Activated CD4-positive, alpha-beta memory T cell treated with anti-CD3 and anti-CD28 coated beads, Interleukin-2, amount 10 ng/mL, durations not matched to agents 7 days and 5 days (primary cell): ENCODE measurements at places on chromosomes 1 and 21.

DNA sequence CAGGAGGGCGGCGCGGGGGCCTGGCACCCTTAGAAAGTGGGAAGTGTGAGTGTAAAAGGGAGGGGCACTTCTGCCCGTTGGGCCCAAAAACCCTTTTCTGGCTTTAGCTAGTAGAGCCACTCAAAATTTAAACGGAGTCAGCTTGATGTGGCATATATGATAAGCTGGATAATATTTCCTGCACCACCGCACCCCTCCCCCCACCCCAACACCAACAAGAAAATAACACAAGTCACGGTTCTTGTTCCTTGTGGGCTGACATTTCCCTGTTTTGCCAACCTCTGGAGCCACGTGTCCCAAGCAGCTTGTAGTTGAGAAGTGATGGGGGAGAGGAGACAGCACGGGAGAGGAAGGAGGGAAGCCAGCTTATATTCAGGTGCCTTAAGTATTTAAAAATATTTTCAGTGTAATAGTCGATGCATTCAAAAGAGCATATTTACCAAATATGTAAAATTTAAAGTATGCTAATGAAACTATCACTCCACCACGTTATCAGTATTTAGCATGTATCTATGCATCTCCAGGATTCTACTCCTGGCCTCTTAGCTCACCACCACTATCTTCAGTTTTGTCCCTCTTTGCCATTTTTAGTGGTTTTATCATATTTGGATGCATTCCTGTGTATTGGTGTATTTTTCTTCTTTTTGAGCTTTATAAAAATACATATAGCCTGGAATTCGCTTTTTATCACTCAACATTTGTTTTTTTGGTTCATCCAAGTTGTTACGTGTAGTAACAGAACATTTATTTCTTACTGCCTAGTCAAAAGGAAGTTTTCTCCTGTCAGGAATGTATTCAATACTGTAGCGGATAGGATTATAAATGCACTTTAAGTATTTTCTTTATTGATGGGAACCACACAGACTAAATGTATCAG is 773 bp upstream of the DDX59 start:
- peak; percentile 27 for DNase-seq

- no peak for DNase-seq
Measured at GRCh38 chr1:92736395-92736794, 48.5 kb downstream of the EVI5 start.

DNA sequence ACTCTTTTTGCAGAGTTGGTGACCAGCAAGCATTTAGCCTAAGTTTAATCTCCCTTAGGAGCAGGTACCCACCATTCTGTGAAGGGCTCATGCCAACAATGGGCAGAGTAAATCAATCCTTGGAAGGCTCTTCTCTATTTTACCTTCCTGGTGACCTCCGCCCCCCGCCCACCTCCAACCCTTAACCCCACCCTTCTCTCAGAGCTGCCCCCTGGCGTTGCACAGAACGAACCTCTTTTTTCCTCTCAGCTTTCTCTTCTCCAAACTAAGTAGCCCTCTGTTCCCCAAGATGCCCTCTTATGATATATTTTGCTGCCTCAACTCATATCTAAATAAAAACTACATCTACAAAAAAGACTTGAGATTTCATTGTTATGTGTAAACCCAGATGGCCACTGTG is 186.8 kb downstream of the SEC16B start:
- no peak for DNase-seq

GRCh38 chr1:160403244-160403643 is 2.9 kb downstream of the VANGL2 start:
- DNase-seq: no peak

GRCh38 chr1:182478238-182478637 is 28.3 kb downstream of the RGSL1 start:
- DNase-seq: no peak
